GM12891 (cell line): ENCODE measurements at places on chromosomes 7 and 10.

- DNase-seq = no peak
Measured at GRCh38 chr7:11450281-11450680, 381.7 kb downstream of the THSD7A start.

DNA sequence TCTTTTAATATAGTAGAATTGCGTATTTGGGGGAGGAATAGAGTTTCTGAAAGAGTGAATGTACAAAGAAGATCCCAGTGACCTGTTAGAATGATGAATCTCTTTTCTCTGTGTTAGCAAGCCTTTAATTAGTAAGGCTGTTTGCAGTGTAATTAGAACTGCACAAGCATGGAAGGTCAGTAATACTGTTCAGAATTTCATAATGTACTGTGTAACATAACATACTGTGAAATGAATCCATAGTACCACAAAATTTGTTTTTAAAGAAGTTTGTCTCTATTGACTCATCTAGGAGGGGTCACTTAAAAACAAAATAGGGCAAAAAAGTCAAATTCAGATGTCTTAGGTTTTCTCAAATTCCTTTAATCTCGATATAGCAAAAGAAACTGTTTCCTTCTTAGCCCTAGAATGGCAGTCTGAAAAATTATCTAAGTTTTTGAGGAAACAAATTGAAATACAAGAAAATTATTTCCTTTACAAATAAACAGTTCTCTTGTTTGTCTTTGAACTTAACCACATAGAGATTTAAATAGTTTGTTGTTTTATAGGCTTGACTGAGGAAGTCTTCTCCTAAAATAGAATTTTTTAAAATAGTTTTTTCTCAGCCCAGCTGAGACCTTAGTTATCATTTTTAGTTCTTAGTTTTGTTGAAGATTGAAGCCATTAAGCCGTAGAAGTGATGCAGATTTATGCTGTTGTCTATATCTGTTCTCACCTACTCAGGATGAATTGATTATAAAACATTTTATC is 12.5 kb downstream of the ADK start:
- DNase-seq = no peak

GRCh38 chr10:53469383-53469782 is 696.8 kb upstream of the MBL2 start:
- DNase-seq = no peak

DNA sequence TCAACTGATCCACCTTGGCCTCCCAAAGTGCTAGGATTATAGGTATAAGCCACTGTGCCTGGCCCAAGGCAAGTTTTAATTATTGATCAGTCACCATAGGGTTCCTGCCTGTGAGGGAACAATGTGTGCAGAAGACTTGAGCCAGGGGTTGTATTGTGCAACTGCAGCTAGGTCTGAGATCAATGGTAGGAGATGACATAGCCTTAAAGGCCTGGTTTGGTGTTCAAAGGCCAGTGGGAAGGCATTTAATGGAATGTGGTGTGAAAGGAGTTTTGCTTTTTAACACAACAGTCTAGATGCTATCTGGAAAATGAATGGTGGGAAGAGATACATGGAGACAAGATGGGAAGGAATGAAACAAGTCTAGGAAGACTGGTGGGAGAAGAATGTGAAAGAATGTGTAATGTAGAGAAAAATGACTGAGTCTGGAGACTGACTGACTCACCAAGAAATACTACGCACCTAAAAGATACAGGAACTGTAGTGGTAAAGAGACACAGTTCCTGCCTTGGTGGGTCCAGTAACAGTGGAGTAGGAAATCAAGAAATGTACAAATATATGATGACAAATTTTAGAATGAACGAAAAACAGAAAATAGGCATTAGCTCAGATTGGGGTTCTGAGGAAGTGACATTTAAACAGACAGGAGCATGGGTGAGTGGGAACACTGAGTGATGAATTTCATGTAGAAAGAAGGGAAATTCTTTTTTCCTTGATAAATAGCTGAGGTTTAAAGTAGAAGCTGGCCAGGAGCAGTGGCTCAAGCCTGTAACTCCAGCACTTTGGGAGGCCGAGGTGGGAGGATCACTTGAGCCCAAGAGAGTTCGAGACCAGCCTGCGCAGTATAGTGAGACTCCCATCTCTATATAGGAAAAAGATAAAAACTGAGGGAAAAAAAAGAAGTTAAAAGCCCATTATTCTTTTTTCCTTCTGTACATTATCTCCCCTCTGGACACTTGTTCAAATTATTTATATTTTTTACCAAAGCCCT is 9.4 kb downstream of the HNRNPF start:
- no peak for DNase-seq

- DNase-seq = no peak
Measured at GRCh38 chr10:129058664-129059155, 408.3 kb upstream of the MGMT start.

DNA sequence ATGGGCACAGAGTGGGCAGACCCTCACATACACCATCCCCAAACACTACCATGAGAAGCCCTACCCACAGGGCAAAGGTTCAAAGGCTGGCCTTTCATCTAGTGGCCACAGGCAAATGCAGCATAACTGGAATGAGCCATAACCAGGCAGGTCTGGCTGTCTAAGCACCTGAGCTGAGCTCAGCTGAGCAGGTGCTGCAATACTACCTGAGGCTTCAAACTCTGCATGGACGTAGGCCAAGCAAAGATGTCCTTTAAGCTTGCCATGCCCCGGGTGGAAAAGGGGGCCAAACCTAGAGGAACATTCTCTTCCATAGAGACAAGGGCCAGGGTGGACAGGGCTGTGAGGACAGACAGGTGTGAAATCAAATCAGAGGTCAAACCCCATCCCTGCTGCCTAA is 65.3 kb upstream of the CAMK2B start:
- DNase-seq = no peak
